ENCODE measurements at places on chromosomes 6 and 20.

DNA sequence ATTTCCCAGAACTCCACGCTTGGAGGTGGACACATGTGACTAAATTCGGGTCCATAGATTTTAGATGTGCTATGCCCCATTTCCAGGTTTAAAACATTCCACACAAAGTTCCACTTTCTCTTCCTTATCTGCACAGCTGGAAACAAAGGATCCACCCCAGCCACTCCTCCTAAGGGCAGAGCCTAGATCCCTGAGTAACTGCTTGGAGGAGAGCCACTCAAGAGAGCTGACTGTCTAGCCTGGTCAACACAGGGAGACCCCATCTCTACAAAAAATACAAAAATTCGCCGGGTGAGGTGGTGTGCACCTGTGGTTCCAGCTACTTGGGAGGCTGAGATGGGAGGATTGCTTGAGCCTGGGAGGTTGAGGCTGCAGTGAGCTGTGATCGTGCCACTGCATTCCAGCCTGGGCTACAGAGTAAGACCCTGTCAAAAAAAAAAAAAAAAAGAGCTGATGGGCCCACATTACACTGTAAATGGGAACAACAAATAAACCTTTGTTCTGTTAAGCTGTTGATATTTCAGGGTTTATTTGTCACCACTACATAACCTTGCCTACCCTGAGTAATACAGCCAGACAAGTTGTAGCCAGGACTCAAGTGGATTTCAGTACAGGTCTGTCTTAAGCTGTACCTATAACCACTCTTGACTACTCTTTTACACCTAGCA lies 25.8 kb upstream of the SNRPC start:
- no peak for DNase-seq

DNA sequence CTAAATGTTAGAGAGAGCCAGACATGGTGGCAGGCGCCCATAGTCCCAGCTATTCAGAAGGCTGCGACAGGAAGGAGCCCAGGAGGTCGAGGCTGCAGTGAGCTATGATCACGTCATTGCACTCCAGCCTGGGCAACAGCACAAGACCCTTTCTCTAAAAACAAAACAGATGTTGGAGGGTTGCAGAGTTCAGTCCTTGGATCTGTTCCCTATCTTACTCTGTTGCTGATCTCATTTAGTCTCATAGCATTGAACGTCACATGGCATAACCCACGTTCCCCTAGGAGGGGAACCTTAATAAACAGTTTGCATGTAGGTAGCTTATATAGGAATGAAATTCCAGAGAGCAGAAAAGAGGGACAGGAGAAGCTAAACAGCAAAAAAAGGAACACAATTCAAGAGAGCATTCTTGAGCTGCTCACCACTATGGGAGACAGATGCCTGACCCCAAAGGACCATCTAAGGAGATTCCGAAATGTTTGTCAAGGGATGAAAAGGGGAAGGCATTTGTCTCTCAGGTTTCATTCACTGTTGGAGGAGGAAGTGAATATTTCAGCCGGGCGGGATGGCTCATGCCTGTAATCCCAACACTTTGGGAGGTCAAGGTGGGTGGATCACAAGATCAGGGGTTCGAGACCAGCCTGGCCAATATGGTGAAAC lies 54.6 kb upstream of the PIM1 start:
- no peak for DNase-seq

DNA sequence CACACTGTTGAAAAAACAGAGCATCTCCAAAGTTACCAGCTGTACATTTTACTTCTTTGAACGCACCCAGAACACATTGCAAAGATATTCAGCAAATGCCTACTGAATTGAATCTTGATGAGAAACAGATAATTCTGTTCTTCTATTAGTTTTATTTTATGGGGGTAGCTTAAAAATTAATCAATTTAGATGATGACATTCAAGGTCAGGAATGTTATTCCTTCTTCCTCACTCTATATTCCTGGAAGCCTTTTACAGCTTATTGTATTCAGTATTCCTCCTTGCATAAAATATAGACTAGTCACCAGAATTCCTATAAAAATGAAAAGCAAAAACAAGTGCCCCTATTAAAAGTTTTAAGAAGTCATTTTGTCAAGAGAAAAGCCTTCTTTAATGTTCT lies 21.4 kb upstream of the GMDS start:
- no peak for DNase-seq

GRCh38 chr6:69795469-69796072 lies 1.2 kb downstream of the LMBRD1 start:
- no peak for DNase-seq

- DNase-seq = no peak
These were observed at the start of gene PXDC1 for GRCh38 chr6:3751077-3751729. TSS of gene PXDC1 (minus strand) at chr6:3751713. CDS start at chr6:3751531, 182 bp downstream.

DNA sequence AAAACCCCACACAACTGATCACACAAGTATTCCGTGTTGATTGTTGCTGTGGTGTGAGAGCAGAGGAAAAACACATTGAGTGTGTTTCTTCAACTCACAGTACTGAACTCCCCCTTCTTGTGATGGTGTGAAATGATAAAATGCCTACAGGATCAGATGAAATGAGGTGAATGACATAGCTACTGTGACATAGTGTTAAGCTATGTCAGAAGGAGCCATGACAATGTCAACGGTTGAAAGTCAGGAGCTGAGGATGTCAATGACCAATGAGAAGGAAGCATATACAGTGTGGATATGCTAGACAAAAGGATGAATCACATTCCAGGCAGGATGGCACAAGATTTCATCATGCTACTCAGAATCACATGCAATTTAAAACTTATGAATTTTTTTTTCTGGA lies 38.8 kb downstream of the WASF1 start:
- no peak for DNase-seq
